ENCODE measurements at places on chromosomes 2 and 18.

GRCh38 chr2:205543262-205543843 lies 138.9 kb upstream of the NRP2 start:
- DNase-seq, result no peak

GRCh38 chr2:239222706-239223309 lies 178.0 kb downstream of the HDAC4 start:
- DNase-seq, result no peak

DNA sequence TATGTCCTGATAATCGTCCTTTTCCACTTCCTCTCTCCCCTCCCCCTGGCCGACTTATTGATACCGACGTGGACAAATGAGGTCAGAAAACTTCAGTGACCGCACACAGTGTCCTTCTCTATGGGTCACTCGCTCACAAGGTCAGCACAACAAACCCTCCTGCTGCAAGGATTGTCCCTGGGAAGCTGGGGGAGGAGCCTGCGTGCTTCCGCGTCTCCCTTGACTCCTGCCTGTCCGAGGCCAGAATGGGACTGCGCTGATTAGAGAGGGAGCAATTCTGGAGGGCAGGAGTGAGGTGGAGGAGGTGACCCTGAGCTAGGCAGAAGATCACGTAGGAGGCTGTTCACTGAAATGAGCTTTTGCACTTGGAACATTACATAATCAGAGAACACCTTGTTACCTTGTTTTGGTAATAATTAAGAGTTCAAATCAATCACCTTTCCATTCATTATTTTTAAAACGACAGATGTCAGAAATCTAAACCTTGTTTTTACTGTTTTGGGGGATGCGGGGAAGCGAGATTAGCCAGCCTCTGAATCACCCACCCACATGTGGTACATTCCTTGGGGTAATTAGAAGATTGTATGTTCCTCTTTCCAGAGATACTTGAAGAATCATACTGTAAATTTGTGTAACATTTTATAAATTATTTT lies 70.6 kb downstream of the CTAGE1 start:
- no peak for DNase-seq

- no peak for DNase-seq
Observed at GRCh38 chr18:5975111-5976002, 80.0 kb upstream of the TMEM200C start.

- peak; percentile 10 for DNase-seq
Observed at GRCh38 chr2:182522405-182522896, 95.6 kb upstream of the PDE1A start.

All from muscle of arm (tissue), 14 donors.